ENCODE measurements at places on chromosomes 4 and X. TPM values are rescaled to one million over a fixed set of nuclear protein-coding genes. Genes with fewer than 3 reads are reported as not detected.

Gene PPM1K
- 144 TPM for total RNA-seq

Gene ATG4A
- total RNA-seq: 14.8 TPM

Gene FAM13A
- 49.3 TPM for total RNA-seq

DNA sequence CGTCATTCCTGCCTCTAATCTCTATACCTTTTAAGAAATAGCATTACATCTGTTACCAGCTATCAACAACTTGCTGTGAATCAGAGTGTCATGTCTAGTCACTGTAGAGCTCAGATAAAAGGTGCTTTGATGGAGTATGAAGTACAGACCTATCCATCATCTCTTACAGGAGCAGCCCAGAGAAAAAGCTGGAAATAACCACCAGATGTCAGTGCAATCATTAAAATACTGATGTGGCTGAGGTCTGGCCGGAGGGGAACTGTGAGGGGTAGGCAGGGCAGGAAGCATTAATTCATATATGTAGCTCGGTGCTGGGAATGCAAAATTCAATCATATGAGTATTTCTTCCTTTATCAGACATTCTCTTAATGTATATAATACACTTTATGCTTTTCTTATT, 100.6 kb downstream of the AKAP4 start:
- DNase-seq: peak; percentile 17

DNA sequence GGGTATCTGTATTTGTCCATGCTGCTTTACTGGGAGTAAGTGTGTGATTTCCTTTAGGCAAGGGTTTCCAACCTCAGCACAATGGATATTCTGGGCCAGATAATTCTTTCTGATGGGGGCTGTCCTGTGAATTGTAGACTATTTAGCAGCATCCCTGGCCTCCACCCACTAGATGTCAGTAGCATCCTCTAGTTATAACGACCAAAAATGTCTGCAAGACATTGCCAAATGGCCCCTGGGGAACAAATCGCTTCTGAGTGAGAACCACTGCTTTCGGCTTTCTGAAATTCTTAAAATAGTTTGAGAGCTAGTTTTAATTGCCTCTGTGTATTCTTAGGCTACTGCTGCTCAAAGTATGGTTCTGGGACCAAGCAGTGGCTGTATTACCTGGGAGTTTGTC, 81.2 kb upstream of the GPM6B start:
- peak; percentile 49 for DNase-seq

- DNase-seq: peak; percentile 4
These were observed 8.9 kb downstream of the BCLAF3 start for GRCh38 chrX:19981947-19982346.

DNA sequence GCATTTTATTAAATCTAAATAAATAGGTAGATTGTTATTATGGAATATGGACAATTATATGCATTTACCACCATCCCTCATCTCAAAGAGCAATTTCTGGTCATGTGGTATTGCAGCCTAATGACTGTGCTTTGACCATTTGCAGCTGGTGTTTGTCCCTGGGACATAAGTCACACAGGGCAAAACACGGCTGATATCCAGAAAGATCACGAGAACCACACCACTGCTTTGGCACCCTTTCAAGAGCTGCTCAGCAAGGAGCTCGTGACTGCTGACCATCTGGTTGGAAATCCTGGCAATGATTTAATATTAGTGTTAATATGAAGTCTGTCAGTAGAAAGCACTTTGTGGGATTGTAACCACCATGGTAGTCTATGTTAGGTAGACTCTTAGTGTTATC, 545.0 kb downstream of the GBA3 start:
- DNase-seq: no peak

GRCh38 chr4:14650127-14650526, 352.2 kb upstream of the CPEB2 start:
- peak; percentile 3 for DNase-seq

DNA sequence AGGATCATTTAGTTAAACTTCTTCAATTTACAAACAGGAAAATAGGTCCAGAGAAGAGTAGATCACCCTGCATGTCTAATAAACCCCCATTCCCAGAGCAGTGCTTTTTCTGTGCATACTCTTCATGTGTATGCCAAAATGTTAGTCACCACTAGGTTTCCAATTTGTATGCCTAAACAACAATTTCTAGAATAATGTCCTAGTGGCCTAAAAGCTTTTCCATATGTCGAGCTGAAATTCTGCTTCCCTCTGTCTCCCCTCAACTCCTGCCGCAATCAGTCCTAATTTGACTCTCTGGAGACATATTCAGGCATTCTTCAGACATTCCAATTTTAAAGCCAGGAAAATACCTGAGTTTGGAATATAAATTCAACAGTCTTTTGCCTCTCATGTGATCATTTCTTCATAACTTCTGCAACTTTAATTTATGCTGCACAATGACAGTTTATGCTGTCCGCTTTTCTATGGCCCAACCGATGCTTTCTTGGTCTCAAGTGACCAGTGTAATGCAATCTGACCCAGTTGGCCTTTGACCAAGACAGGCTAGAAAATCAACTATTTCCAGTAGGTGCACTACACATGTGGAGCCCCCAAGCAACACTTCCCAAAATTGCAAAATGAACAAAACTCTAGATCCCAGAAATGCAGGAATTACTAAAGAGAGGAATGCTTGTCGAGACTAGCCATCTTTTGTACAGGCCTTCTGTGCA, 122.9 kb upstream of the FMR1 start:
- DNase-seq: no peak

GRCh38 chr4:73376251-73376650, 27.8 kb upstream of the ALB start:
- DNase-seq: no peak

- DNase-seq: peak; percentile 57
These were observed 1602.4 kb downstream of the STIM2 start for GRCh38 chr4:28462766-28463700.

DNA sequence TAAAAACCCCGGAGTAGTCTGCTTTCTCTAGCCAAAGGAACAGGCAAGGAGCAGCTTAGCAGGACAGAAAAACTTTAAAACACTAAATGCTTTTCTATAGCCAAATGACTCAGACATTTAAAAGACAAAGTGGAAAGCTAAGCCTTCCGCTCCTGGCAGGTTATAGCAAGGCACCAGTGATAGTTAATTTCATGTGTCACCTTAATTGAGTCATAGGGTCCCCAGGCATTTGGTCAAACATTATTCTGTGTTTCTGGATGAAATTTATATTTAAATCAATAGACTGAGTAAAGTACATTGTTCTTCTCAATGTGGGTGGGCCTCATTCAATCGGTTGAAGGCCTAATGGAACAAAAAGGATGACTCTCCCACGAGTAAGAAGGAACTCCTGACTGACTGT, 885.7 kb upstream of the ADGRL3 start:
- no peak for DNase-seq

GRCh38 chrX:118325453-118325852, 20.5 kb upstream of the WDR44 start:
- DNase-seq: peak; percentile 7

GRCh38 chr4:86521373-86521969, 72.6 kb upstream of the PTPN13 start:
- DNase-seq: no peak

Measured in fibroblast of the aortic adventitia (primary cell).